ENCODE measurements at places on chromosomes 12 and 14.

GRCh38 chr12:46214668-46215436 is 54.0 kb downstream of the SLC38A1 start:
- peak; percentile 75 for DNase-seq

DNA sequence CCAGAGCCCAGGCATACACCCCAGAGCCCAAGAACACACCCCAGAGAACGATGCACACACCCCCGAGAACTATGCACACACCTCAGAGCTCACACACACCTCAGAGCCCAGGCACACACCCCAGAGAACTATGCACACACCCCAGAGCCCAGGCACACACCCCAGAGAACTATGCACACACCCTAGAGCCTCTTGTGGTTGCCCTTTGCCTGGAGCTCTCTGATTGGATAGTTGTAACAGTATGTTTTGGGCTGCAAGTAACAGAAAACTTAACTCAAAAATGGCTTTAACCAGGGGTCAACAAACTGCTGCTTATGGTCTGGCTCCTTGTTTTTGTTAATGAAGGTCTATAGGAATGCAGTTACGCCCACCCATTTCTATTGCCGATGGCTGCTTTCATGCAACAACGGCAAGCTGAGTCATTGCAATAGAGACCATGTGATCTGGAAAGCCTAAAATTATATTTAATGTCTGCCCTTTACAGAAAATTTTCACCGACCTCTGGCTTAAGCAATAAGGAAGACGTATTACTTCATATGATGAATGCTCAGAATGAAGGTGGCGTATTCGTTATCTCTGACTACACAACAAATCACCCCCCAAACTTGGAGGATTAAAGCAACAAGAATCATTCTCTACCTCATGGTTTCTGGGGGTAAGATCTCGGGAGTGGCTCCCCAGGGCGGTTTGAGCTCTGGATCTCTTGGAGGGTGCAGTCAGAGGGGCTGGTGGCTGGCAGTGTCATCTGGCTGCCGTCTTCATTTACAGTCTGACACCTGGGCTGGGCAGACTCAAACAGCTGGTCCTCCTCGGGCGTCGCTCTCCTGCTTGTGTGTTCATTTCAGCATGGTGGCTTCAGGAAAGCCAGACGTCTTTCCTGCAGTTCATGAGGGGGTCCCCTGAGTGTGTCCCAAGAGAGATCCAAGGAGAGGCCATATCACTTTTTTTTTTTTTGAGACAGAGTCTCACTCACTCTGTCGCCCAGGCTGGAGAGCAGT is 66.3 kb upstream of the NCOR2 start:
- DNase-seq, result no peak

DNA sequence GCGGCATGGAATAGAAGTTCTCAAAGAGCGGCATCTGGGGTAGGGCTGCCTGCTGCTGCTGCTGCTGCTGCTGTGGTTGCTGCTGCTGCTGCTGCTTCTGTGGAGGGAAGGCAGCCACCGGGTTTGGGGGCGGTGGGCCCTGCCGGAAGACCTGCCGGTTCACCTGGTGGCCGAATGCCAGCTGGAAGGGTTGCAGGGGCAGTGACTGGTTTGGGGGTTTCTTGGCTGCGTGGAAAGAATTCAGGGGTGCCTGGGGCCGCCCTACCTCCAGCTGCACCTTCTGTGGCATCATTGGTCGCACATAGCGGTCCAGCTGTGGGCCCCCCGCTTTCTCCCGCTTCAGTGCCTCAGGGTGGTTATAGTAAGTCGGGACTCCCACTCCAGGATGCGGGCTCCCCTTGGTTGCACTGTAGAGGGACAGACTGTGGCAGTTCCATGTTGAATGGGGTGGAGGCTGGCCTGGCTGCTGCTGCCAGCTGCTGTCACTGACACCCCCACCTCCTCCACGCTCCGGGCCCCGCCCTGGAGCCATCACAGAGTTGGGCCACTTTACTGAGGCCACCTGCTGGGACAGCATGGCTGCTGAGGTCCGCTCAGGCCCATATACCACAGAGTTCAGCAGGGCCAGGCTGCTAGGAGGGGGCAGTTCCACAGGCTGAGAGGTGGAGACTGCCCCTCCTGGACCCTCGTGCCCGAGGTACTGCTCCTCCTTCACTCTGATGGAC is 25.2 kb upstream of the PNMA1 start:
- no peak for DNase-seq

GRCh38 chr12:54413284-54414190 is 5.5 kb downstream of the ITGA5 start:
- peak; percentile 67 for DNase-seq

- DNase-seq, result no peak
Measured at GRCh38 chr12:56286044-56286830, 13.9 kb downstream of the CS start.

DNA sequence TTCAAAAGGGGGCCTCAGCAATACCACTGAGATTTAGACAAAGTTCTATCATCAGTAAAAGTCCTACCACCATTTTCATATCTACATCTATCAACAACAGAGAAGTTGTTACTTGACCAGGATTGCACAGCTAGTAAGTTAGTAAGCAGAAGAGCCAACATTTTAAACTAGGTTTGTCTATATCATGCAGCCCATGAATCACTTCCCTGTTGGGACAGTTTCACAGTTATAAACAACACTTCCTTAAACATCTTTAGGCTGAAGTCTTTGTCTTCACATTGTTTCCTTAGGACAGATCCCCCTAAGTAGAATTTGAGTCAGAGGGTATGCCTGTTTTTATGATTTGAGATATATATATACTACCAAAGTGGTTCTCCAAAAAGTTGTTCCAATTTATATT is 68.5 kb downstream of the DAO start:
- no peak for DNase-seq

GRCh38 chr14:92164958-92165357 is 43.2 kb downstream of the CPSF2 start:
- no peak for DNase-seq

- no peak for DNase-seq
Measured at GRCh38 chr12:65885312-65885711, 61.0 kb downstream of the HMGA2 start.

DNA sequence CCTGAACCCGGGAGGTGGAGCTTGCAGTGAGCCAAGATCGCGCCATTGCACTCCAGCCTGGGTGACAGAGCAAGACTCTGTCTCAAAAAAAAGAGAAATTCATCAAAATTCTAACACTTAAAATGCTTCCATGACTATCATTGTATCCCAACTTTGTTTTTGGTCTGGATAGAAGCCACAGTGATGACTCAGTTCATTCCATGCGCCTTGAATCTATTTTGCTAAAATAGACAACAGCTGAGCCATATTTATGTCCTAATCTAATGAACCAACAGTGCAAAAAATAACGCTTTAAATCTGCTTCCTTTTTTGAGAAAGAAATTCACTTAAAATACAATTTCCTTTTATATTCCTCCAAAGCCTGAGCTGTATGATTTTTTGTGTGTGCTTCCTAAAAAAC is 23.2 kb upstream of the BICD1 start:
- DNase-seq, result no peak

GRCh38 chr14:58656671-58657411 is 19.1 kb downstream of the DACT1 start:
- DNase-seq, result no peak

- DNase-seq, result no peak
Measured at GRCh38 chr12:43062201-43062895, 472.8 kb upstream of the PRICKLE1 start.

- DNase-seq, result no peak
Measured at GRCh38 chr12:107660235-107660634, 25.4 kb upstream of the PWP1 start.

DNA sequence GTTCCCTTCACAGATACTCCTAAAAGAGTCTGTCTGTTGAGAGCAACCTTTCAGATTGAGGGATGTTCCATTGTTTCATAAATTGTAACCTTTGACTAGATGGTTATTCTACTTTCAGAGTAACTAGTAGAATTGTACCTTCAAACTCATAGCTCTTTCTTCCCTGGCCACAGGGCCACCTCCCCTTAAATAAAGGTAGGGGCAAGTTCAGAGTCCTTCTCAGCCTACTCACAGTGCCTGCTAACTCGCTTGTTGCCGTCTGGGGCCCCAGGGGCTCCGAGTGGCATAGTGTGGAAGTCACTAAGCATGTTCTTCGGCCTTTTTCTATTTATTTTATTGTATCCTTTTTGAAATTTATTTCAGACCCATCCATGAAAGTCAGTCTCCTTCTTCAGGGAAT is 250.4 kb downstream of the ALX1 start:
- DNase-seq, result no peak

DNA sequence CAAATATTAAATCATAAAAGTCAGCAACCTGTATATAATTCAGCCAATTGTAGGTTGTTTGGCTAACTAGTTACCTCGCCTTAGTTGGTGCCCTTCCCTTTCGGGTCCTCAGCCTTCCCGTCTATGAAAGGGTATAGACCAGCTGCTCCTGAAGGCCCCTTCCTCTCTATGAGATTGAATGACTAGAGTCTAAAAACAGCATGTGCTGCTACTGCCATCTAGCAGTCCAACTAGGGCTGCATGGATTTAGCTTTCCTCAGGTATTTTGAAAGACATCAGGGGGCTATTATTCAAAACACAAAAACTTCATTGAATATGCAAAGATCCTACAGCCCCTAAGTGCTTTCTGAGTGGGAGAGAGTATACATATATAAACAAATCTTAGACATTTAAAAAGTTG is 37.0 kb upstream of the TMEM263 start:
- DNase-seq, result no peak

GRCh38 chr14:50345846-50346422 is 33.8 kb downstream of the DMAC2L start:
- no peak for DNase-seq

- DNase-seq, result no peak
Measured at GRCh38 chr12:82912406-82912805, 225.7 kb downstream of the TMTC2 start.

DNA sequence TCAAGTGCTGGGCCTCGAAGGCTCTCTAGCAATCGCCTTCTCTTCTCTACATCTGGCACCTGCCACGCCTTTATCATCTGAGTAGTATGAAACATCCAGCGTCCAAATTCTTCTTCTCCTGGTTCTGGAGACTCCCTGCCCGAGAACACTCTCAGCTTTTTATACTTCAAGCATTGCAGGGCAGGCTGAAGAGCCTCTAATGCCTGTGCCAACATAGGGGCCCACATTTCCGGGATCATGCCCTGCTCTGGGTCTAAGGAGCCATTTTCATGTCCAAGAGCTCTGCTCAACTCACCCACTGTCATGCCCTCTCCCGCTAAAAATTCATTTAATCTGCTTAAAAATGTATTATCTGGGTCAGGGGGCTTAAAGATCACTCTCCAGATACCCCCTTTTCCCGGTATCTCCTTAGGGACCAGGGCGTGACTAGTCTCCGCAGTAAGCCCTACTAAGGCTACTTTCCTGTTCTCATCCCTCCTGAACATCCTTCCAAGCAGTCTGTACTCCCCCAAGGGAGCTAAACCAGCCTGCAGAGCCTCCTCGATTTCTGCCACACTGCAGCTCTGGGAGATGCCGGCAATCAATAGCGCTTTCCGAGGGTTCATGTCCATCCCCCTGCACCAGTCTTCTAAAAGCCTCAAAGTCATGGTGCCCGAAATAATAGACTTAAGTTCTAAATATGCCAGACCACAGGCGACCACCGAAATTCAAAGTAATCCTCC is 940 bp downstream of the MOAP1 start:
- DNase-seq, result no peak

GRCh38 chr14:70771781-70772212 is 37.5 kb downstream of the MAP3K9 start:
- DNase-seq, result no peak

GRCh38 chr12:5017638-5018348 is 25.9 kb upstream of the KCNA5 start:
- DNase-seq, result no peak

DNA sequence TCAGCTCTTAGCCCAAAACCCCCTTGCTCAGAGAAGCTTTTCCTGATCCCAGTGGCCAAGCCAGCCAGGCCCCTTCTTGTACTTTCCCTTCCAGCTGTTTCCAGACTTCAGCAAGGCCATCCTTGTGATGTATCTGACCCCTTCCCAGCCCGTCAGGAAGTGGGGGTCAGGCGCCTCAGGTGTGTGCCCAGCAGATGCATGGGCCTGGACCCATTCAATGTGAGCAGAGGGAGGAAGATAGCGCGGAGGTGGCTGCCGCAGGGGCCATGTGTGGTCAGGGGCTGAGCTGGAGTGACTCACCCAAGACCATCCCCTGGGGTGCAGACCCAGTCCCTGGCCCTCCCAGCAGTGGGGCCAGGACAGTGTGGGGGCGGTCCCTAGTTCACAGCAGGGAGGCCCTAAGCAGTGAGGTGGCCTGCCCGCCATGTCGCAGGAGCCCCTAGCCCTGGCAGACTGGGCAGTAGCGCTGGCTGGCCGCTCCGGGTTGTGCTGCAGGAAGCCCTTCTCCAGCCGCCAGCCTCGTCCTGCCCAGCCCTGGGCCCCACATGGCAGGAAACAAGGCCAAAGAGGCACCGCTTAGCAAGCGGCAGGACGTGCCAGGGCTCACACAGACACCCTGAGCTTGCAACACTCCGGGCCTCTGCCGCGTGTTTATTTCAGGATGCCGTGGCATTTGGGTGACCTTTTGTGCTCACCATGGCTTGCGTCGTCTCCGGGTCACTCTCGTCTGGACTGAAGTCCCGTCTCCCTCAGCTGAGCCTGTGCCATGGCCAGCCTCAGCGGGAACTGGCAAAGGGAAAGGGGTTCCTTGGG is 12.0 kb downstream of the ADSS1 start:
- no peak for DNase-seq

DNA sequence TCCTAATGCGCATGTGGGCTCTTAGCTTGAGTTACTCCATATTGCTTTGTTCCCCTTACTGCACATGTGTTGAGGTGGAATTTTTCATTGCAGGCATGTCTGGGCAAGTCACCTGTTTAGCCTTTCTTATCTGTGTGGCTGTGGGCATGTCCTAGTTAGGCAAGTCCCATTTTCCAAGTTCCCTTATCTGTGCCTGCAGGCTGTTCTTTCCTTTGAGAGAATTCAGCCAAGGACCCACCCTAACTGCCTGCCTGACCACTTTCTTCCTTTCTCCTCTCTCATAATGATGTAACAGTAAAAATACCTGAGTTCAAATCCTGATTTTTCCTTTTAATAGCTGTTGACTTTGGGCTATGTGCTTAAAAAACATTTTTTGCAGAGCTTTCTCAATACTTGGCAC is 870.6 kb downstream of the NRXN3 start:
- DNase-seq, result no peak

GRCh38 chr12:116929885-116930284 is 19.1 kb downstream of the FBXW8 start:
- no peak for DNase-seq

GRCh38 chr14:64707661-64708060 is 3.4 kb downstream of the PLEKHG3 start:
- no peak for DNase-seq

DNA sequence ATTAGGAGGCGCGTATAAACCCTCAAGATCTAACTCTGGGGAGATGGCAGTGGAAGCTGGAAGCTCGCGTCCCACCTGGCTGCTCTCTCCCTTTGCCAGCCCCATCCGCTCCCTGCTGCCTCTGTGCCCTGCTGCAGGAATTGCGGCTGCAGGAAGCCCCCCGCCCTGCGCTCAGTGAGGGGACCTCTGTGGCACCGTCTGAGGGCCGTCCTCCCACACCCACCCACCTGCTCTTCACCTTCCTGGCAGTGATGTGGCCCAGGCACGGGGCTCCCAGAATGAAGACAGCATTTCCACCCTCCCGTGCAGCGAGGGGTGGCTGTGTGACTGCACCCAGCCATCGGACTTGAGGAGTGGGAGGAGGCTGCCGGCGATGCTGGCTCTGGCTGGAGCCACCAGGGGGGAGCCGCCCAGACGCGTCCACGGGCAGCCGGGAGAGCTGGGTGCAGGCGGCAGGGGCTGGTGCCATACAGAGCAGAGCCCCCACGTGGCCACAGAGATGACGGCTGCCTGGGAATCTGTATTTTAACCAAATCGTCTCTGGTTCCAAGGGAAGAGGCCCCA is 28.3 kb upstream of the GALNT9 start:
- no peak for DNase-seq
